ENCODE measurements at places on chromosomes 7 and 10. TPM values are rescaled to one million over a fixed set of nuclear protein-coding genes. Genes with fewer than 3 reads are reported as not detected.

CLIP2 gene
- 113 TPM for total RNA-seq

UBTD1 gene
- total RNA-seq, result 1.6 TPM

RARRES2 gene
- total RNA-seq, result 6.9 TPM

CPA4 gene
- under 0.01 TPM for total RNA-seq

OPN1SW gene
- total RNA-seq, result not detected

CTAGE8 gene
- total RNA-seq, result 0.41 TPM

PLXDC2 gene
- 10.6 TPM for total RNA-seq

ZNF679 gene
- total RNA-seq, result not detected

ANXA7 gene
- 25.7 TPM for total RNA-seq

SFTPD gene
- total RNA-seq, result 0.41 TPM

CALHM2 gene
- 1.6 TPM for total RNA-seq

PKD2L1 gene
- total RNA-seq, result not detected

GPER1 gene
- 1.6 TPM for total RNA-seq

TMEM26 gene
- total RNA-seq, result under 0.01 TPM

LRRC18 gene
- total RNA-seq, result not detected

SOSTDC1 gene
- total RNA-seq, result 30.2 TPM

PRKAR2B gene
- total RNA-seq, result 282 TPM

Data from frontal cortex (tissue), 4 donors.